ENCODE measurements at places on chromosomes 3 and 15.

GRCh38 chr3:95254758-95255157 is 1191.9 kb downstream of the NSUN3 start:
- DNase-seq = no peak

GRCh38 chr3:30719536-30719935 is 113.1 kb downstream of the TGFBR2 start:
- DNase-seq = no peak

DNA sequence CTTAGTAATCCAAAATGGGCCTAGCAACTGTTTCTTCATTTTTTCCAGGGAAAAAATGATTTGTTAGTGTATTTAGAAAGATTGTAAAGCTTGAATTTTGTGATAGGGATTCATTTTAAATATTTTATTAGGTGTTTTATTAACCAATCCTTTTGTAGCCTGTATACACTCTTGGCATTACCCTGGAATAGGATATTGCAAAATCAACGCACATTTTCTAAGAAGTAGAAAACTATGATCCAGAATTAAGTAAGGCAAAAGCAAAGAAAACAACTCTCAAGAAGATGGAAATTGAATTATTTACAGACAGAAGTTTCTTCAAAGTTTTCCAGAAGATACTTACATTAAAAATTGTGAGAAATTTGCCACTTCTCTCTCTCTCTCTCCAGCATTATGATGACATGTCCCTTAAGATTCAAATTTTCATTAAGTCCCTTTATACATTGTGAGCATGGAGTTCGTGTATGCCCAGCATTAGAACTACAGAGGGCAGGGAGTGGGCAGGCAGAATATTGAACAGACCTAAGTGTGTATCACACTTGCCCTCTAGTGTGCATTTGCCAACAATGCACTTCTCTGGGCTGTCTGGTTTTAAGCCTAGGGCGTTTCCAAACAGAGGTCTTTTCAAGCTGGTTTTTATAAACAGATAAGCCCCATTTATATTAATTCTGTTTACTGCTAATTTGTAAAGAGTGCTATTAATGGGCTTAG is 28.5 kb upstream of the CMSS1 start:
- no peak for DNase-seq

GRCh38 chr3:24401090-24401810 is 93.4 kb downstream of the THRB start:
- no peak for DNase-seq

- DNase-seq = no peak
These were observed 36.8 kb downstream of the PFN2 start for GRCh38 chr3:149933858-149934257.

DNA sequence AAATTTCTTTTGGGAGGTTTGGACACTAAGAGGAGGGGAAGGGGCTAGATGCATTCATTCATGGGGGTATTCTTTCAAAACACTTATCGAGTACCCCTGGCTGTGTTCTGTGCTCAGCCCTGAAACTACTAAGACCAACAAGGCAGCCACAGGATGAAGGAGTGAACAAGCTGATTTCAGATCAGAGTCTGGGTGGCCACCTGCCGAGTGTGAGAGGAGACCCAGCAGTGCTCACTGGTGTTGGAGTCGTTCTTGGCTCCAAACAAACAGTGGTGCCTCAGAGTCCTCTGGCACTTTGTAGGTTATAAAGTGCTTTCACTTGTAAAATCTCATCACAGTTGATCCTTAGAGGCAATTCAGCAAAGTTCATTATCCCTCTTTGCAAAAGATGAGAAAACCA is 48.8 kb upstream of the CMTM8 start:
- no peak for DNase-seq
